ENCODE measurements at places on chromosomes 5 and 9.

DNA sequence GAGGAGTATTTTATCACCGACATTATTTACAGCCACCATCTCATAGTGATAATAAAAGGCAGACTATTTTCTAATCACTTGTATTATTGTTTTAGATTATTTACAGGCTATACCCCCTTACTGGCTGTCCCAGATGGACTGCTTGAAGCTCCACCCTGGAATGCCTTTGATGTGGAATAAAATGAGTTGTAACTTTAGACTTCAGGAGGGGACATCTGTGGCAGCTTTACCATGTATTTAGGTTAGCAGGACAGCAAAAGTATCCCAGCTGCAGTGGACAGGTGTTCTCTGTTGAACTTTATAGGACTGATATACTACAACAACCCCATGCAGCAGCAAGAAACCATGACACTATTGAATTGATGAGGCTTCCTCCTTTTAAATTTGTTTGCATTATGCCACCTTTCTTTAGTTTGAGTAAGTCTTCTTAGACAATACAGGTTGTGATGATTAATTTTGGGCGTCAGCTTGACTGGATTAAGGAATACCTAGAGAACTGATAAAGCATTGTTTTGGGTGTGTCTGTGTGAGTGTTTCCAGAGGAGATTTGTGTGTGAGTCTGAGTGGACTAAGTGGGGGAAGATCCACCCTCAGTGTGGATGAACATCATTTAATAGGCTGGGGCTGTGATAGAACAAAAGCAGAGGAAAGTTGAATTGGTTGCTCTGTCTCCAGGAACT, 29.2 kb upstream of the C9orf57 start:
- DNase-seq, result no peak

DNA sequence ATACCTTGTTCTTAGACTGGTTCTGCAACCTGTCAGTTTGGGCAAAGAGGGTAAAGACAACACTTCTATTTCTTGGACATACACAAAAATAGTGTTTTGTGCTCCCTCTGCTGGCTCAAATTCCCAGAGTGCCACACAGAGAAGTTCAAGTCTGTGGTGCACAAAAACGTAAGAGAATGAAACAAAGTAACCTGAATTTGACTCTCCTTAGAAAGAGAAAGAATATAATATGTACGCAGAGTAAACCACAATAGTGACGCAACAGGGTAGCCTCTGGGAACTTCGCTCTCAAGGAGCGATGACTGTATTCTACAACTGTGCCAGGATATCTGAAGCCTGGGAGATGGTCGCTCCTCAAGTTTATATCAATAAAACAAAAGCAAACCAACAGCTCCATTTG, 18.5 kb downstream of the DDX31 start:
- DNase-seq, result no peak

- DNase-seq, result peak; percentile 30
Measured at GRCh38 chr5:174910245-174910737, 185.9 kb downstream of the MSX2 start.

DNA sequence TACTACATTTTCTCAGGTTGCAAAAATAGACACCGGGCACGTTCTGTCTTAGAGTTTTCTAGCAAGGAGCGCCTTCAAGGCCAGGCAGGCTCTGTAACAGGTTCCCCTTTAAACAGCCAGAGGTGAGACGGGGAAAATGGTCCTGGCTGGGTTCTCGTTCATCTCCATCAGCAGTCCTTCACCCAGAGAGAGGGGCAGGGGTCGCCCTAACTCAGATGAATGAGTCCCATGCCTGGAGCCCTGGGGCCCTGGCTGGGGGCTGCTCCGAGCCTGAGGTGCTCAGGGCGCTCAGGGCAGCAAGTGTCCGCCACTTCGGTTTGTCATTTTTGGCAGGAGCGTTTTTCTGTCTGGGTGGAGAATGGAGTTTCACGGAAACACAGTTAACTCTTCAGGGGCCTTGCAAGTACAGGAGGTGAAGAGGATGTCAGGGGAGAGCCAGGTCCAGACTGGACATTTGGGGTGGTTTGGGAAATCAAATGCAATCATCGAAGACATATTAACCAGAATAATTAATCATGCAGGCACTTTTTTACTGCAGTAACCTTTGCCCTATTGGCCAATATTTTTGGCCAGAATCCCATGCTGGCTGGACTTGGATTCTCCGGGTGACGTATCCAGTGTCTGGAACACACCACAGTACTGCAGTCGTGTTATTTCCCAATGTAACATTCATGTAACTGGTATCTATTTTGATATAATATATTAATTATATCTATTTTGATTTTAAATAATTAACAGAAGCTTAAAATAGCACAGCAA, 2.9 kb downstream of the NTNG2 start:
- DNase-seq, result no peak

DNA sequence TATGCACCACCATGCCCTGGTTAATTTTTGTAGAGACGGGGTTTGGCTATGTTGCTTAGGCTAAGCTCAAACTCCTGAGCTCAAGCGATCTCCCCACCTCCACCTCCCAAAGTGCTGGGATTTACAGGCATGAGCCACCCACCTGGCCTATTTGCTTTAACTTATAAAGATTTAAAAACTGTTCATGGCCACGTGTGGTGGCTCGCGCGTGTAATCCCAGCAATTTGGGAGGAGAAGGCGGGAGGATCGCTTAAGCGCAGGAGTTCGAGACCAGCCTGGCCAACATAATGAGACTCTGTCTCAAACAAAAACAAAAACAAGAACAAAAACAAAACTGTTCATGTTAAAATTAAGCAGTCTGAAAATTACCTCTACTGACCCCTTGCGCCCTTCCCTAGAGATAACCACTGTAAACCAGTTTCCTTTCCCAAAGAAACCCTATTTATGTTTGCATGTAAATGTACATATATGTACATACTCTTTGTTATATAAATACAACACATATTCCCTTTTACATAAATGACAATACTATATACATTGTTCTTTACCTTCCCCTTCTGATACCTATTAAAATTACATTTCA, 1.5 kb downstream of the AK6 start:
- DNase-seq, result no peak

- no peak for DNase-seq
Measured at GRCh38 chr9:129932303-129933151, 97.3 kb downstream of the USP20 start.

GRCh38 chr9:99058964-99059921, 45.7 kb upstream of the TGFBR1 start:
- DNase-seq, result no peak

GRCh38 chr5:150123542-150123941, 32.1 kb downstream of the PDGFRB start:
- no peak for DNase-seq

DNA sequence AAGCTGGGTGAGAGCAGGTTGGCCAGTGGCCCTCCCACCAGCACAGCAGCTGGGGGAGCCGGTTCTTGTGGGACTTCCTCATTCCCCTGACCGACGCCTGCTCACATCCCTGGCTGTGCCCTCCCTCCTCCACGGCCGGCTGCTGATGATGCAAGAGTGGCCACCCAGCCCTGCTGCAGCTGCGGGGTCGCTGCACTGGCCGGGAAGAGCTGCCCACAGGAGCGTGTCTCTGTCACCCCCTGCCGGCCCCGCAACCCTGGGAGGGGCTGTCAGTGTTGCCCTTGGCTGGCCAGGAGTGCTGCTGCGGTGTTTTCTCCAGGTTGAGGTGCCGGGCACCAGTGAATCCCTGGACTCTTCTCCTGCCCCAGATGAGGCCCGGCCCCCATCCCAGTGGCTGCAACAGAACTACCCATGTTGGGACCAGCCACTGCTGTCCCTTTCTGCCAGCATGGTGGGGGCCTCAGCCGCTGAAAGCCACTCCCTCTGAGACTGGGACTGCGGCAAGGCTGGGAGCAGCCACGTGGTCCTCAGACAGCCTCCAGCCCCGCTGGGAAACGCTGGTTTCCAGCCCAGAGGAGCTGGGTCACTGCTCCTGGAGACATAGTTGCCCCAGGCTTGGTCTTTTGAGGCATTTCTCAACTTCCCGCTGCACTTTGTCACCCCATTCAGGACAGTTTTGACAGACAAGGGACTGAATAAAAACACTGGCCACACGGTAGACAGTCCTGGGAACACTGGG, 739 bp downstream of the CARD9 start:
- DNase-seq, result no peak

DNA sequence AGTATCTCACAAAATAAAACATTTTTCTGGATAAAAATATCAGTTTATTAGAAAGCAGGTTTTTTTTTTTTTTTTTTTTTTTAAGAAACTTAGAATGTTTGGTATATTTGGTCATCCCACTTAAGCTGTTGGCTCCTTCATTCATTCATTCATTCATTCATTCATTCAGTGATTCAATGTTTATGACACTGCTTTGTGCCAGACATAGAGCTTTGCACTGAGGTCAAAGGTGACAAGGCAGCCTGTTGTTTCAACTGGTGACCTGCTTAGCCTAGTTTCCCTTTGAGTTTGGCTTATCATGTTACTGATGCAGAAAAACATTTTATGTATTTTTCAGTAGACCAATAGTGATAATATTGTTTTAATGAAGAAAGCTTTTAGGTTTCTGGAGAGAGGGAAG, 23.5 kb downstream of the CPEB4 start:
- no peak for DNase-seq

DNA sequence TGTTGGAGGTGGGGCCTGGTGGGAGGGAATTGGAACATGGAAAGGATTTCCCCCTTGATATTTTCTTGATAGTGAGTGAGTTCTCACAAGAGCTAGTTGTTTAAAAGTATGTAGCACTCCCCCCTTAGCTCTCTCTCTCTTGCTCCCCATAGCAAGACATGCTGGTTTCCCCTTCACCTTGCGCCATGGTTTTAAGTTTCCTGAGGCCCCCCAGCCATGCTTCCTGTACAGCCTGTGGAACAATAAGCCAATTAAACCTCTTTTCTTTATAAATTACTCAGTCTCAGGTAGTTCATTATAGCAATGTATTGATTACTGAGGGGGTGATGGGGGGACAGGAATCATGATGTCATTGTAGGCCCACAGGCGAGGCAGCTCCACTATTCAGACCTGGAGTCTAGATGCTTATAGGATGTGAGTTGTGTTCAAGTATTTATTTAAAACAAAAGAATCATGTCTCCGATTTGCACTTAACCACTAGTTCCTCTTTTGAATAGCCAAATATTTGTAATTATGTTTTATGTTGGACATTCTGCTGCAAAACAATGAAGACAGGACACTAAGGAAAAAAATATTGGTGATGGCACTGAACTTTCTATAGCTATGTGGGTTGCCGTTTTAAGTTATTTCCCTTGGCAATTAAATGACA, 156.6 kb downstream of the TMEM38B start:
- DNase-seq, result no peak

DNA sequence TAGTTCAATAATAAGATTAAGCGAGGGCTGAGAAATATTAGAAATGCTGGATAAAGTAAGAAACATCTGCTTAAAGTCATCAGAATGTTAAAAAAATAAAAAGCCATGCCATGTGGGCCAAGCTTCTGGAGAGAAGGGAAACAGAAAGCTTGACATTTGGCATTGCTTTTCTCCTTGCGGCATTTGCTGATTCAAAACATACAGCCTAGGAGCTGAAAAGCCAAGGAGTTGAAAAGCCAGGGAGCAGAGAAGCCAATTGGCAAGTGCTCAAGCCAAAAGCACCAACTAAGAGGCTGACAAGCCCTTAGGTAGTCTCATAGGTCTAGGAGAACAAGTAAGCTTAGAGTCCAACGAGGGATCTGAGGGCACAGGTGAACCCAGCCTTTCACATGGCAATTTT, 754.3 kb downstream of the TLE4 start:
- no peak for DNase-seq

GRCh38 chr9:107929443-107929842, 439.9 kb upstream of the KLF4 start:
- DNase-seq, result no peak

GRCh38 chr5:104778-105296, 12.9 kb downstream of the PLEKHG4B start:
- DNase-seq, result no peak

GRCh38 chr5:96690861-96691260, 28.7 kb downstream of the CAST start:
- DNase-seq, result no peak

- no peak for DNase-seq
Measured at GRCh38 chr9:16105168-16106020, 552.6 kb downstream of the CCDC171 start.

- no peak for DNase-seq
Measured at GRCh38 chr9:128393970-128394369, 22.8 kb downstream of the URM1 start.

All from stimulated activated CD4-positive, alpha-beta T cell treated with anti-CD3 and anti-CD28 coated beads, TNF-alpha, amount 100 ng/mL, for 48 hours (primary cell).